ENCODE measurements at places on chromosomes 2 and 18.

DNA sequence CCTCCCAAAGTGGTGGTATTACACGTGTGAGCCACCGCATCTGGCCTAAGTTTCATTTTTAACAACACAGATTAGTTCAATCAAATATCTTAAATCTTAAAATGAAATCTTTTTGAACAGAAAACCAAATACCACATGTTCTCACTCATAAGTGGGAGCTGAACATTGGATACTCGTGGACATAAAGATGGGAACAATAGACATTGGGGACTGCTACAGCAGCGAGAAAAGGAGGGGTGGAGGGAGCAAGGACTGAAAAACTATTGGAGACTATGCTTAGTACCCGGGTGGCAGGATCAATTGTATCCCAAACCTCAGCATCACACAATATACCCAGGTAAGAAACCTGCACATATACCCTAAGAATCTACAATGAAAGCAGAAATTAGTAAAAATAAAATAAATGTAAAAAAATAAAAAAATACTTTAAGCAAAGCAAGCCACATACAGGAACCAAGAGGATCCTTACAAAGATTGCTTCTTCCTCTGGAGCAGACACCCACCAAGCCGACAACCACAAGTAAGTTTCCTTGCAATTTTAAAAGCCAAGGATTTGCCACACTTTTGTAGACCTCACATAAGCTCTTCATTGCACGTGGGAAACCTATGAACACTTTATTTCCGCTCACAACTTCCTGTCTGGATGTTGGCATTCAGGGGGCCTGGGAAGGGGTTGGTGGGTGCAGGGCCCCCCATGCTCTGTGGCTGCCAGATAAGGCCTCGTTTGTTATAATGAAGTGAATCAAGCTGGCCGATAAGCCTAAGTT, 147.9 kb downstream of the MYCN start:
- DNase-seq: no peak

DNA sequence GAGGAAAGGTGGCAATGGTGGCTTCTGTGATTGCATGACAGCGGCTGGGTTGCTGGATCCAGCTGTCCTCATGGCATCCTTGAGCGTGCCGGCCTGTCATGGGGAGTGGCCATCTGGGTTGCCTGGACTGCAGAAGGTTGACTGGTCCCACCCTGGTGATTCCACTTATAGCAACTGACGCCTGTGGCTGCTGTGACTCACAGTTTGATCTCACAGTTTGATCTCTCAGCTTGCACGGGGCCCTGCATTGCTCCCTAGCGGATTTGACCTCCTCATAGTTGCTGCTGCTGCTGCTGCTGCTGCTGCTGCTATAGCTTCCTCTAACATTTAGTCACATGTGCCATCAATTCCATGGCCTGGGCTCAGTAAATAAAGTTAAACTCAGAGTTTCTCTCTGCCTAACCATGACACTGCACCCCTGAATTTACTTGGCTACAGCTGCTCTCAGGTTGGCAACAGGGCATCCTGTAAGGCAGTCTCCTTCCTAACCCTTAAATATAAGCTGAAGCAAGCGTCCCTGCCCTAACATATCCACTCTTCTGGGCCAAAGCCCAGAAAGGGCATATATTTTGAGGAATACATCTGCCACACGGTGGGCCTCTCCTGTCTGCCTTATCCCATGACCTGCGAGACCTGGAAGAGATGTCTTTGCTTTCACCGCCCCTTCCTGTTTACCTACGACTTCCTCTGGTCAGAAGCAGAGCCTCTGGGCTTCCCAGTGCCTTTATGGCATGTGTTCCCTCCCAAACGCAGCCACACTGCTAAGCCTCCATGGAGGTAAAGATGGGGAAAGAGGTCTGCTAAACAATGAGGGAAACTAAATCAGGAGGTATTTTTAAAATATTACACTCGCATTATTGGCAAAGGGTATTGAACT, 37.8 kb upstream of the CCDC150 start:
- DNase-seq: no peak

DNA sequence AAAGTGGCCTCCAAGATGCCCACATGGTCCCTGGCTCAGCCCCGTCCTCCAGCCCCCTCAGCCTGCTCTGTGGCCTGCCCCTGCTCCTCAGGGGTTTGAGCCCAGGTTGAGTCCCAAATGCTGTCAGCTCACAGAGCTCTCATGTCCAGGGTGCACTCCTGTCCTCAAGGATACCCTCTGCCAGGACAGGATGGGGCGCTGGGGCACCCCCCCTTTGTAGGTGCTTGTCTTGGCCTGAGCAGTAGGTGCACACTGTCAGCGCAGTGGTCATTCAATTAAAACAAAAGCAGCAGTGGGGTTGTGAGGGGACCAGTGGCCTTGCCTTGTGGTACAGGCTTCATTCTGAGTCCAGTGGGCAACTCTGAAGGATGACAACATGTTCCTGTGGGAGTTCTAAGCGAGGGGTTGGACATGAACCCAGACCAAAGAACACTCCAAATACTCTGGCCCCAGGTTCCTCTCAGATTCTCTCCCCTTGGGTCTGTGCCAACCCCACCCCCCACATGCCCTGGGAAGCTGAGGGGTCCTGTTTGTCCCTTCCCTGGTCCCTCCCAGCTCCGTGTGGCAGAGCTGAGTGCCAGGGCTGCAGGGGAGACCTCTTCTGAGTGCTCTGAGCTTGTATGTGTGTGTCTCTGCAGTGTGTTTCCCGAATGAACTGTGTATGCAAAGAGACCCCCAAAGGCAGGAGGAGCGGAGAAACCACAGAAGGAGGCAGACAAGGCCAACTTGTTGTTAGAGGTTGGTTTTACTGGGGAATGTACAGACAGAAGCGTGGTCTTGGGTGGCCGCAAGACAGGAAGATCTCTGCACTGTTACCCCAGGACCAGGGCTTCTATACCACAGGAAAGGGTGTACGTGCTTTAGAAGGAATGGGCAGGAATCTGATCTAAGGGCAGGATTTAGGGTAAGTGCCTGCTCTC, 155.6 kb upstream of the HS6ST1 start:
- no peak for DNase-seq

GRCh38 chr2:159208438-159208837, 78.1 kb downstream of the WDSUB1 start:
- no peak for DNase-seq

DNA sequence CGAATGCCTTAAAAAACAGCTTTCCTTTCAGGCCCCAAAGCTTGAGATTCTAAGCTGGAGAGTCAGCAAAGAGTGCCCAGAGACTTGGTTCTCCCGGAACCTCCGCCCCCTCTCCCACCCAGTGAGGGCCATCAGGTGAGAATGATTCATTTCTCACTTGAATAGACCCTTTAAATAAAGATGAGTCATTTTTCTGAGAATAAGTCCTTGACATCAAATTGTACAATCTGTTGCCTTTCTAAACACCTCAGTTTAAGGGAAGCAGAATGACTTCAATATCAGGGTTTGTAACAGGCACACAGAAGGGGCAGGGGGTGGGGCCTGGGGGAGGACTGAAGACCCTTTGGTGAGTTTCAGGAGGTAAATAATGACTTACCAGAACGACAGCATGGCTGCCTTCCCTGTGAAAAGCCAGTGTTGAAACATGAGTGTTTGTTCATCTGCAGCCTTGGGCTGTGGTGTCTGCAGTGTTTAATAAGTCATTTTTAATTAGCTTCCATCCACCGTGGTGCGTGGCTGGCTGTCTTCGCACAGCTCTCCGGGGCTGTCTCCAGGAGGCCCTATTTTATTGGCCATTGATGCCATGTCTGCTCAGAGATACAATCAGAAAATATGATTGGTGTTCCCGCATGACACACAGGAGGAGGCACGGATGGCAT, 134.9 kb upstream of the ZNF236 start:
- no peak for DNase-seq

GRCh38 chr18:52236131-52236530, 103.9 kb upstream of the DCC start:
- DNase-seq: no peak

GRCh38 chr18:7272311-7273049, 41.6 kb downstream of the LRRC30 start:
- DNase-seq: no peak

GRCh38 chr2:195018462-195018861, 638.6 kb upstream of the SLC39A10 start:
- DNase-seq: no peak

DNA sequence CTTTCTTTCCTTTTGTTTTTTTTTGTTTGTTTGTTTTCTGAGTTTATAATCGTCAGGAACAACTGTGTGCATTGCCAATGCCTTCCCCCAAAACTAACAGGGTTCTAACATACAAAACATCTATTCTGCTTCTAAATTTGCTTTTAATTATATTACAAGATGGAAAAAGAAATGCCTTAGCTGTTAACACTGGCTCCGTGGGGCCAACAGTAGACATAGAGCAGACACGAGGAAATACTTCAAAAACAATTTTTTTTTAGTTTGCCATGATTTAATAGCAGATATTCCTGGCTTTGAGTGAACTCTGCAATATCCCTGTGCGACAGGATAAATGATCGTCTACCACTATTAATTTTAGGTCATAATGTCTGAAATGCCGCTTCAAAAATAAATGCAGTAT, 153.3 kb upstream of the HNRNPA3 start:
- DNase-seq: no peak

DNA sequence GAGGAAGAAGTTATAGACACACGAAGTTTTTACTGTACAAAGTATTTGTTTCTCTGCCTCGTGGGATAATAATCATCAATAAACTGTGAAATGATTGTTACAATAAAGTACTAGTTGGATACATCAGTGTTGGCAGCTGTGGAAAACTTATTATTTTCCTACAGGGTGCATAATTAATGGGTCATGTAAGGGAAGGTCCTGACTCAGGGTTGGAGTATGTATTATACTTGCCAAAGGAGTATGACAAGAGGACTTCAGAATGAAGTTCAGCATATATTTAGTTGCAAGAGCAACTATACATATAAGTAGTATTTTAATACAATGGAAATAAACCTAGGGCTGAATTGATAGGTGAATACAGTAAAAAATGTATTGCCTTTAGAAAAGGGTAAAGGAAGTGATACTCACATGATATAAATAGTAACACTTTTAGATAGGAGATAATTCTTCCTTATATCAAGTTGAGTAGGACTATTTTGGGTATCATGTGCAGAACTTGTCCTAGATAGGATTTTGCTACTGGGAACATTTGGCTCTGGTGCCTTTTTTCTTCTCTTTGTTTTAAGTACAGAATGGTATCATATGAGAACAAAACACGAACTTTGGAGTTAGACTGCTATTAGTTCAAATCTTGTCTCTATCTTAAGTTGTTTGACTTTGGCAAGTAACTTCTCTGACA, 79.1 kb downstream of the PLCL1 start:
- DNase-seq: no peak

- no peak for DNase-seq
Measured at GRCh38 chr18:78779996-78780718, 199.5 kb upstream of the SALL3 start.

DNA sequence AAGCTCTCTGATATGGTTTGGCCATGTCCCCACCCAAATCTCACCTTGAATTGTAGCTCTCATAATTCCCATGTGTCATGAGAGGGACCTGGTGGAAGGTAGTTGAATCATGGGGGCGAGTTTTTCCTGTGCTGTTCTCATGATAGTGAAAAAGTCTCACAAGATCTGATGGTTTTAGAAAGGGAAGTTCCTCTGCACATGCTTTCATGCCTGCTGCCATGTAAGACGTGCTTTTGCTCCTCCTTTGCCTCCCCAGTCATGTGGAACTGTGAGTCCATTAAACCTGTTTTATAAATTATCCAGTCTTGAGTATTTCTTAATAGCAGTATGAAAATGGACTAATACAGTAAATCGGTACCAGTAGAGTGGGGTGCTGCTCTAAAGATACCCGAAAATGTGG, 34.9 kb downstream of the LTBP1 start:
- DNase-seq: no peak

DNA sequence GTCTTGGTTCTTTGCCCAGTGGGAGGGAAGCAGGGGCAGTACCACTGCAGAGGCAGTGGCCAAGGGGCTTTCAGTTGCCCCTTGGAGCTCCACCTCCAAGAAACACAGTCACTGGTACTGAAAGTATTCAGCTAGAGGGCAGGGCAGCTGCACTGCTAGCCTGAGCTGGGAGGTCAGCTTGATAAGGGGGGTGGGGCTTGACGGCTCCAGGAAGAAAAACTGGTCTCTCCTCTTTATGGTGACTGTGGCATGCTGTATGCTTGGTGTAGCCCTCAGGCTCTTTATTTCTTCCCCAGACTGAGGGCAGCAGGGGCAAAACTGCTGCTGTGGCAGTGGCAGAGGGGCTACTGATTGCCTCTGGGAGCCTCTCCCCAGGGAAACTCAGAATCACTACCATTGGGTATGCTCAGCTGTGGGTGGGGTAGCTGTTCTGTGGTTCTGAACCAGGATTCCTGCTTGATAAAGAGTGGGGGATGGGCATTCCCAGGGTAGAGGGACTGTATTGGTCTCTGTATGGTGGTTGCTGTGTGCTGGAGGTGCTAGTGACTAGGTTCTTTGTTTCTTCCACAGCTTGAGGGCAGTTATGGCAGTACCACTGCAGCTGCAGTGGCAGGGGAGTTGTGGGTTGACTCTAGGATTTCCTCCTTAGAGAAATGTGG, 134.6 kb upstream of the SCN7A start:
- no peak for DNase-seq

DNA sequence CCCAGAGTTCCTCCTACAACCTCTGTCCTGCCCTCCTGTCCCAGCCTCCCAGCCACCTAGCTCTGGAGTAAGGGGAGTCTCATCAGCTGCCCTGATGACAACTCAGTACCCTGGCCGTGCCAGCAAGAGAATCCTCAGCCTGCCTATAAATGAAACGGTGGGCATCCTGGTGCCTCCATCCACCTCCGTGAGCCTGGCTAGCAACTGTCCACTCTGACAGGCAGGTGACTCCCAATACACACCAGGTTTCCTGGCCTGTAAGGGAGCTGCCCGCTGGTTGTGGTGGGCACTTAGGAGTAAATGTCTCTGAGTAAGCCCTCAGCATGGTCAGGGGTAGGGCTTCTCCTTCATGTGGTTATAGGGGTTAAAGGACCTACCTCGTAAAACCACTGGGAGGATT, 81.5 kb downstream of the XDH start:
- DNase-seq: no peak

GRCh38 chr2:227124811-227125210, 39.2 kb downstream of the COL4A4 start:
- DNase-seq: no peak

GRCh38 chr2:197538412-197538811, 22.5 kb downstream of the MOB4 start:
- DNase-seq: no peak

GRCh38 chr2:241558532-241559322, at the start of gene BOK:
TSS of gene BOK (plus strand) at chr2:241558745. CDS start at chr2:241559484, 739 bp downstream.
- no peak for DNase-seq

GRCh38 chr2:169119123-169119760, 49.9 kb downstream of the DHRS9 start:
- DNase-seq: no peak

DNA sequence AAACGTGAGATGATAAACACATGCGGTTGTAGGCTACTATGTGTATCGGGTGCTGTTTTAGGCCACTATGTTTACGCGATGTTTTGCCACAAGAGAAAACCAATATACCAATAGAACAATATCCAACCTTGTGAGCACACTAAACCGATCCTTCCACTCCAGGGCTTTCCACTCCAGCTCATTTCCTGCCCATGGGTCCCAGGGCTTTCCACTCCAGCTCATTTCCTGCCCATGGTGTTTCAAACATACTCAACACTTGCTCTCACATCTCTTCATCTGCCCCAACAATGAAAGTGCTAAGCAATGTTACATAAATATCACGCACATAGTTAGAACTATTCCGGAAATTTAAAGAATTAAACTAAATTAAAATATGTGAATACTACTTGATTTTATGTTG, 80.0 kb downstream of the EPB41L3 start:
- DNase-seq: no peak

Measured in activated CD4-positive, alpha-beta T cell treated with anti-CD3 and anti-CD28 coated beads, Interleukin-2, amount 50 U/mL, for 1 hour (primary cell).